ENCODE measurements at places on chromosomes 2 and 18.

DNA sequence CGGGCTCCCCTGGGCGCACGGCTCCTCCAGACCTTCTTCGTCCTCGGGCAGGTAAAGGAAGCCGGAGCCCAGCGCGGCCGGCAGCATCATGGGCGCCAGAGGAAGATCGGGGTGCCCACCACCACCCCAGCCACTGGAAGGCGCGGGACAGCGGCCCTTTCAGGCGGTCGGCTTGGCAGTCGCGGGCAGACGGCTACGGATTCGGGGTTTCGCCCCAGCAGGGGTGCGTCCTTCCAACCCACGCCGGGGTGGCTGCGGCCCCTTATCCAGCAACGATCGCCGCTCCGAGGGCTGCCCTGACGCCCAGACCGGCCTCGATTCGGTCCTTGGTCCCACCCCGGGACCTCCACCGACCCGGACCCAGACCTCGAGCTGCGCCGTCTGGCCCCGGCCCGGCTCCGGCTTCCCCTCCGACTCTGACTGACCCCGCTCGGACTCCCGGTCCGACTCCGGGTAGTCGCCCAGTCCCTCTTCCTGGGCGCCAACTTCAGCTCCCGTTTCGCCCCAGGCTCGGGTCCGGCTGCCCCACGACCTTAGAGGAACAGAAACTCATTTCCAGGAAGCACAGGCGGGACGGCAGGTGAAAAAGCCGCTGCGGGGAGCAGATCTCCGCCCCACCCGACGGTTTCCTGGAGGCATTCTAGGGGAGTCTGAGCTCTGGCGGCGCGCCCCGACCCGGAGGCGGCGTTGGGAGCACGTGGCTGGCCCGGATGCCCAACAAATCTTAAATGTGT, 30.2 kb upstream of the SSB start:
- no peak for DNase-seq

DNA sequence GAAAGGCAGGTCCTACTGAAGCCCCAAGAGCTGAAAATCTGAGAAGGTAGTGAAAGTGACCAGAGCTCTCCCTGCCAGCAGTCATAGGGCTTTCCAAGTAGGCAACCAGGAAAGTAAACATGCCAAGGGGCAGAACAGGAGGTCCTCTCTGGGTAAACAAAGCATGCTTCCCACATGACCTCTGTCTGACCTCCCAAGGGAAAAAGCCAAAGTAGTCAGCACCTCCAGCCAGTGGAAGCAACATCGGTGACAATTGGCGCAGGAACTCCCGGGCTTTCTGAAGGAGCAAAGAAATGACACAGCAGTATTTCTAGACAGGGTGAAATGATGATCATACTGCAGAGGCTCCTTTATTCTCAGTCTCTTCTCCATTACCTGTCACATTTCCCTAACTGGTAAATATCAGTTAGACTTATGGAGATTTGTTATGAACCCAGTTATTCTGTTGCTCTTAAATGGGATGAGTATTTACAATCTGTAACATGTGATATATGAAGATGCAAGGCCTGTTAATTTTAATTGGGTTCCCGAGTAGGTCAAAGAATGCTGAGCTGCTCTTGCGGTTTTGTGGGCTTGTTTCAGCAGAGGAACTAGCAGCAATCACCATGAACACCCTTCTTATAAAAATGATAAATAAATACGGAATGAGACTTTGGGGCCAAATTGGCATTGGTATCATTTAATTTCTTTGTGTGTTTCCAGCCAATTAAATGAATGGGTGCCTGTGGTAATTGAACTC, 321.0 kb downstream of the RND3 start:
- no peak for DNase-seq

DNA sequence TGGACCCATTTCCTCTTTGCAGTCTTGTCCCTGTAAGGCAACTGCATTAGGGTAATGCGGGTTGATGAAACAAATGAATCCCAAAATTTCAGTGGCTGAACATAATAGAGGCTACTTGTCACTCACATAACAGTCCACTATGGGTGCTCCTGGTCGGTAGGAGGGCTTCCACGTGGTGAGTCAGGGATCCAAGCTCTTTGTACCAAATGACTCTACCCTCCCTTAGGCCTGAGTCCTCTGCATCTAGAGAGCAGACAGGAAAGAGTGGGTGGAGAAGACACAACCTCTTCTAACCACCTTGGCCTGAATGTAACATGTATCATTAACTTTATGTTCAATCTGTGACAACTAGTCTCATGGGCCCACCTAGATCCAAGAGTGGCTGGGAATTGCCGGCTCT, 86.2 kb upstream of the HAAO start:
- no peak for DNase-seq

DNA sequence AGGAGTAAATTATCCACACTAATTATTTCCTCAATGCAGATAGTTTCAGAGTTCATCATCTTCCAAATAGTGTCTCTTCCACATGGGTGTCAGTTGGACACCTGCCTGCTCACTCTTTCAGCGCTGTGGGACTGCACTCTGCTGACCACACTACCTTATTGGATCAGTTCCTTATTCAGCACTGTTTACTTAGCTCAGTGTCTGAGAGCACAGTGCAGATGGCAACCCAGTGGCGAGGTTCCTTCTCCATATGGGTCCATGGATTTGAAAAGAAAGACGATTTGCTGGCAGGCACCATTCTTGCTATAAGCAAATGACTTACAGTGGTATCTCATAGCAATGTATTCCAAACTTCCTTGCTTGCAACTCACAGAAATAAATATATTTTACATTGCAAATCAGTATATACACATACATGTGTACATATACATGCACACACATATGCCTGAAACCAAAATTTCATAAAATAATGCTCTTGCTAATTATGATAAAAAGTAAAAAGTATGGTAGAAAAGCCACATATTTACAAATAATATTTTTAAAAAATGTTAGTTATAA, 354.8 kb downstream of the INSIG2 start:
- no peak for DNase-seq

DNA sequence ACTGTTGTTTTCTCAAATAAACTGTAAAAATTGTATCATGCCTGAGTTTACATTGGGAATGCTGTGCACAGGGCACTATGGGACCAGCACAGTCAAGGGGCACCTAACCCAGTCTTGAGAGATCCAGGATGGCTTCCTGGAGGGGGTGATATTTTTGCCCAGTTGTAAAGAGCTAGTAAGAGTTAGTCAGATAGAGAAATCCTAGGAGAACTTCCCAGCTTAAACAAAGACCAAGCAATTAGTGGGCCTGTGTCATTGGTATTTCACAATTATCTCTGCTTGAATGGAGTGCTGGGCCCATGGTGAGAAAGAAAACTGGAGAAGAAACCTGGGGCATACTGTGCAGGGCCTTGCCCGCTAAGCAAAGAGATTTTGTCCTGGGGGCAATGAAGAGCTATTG, 12.2 kb downstream of the XDH start:
- no peak for DNase-seq

DNA sequence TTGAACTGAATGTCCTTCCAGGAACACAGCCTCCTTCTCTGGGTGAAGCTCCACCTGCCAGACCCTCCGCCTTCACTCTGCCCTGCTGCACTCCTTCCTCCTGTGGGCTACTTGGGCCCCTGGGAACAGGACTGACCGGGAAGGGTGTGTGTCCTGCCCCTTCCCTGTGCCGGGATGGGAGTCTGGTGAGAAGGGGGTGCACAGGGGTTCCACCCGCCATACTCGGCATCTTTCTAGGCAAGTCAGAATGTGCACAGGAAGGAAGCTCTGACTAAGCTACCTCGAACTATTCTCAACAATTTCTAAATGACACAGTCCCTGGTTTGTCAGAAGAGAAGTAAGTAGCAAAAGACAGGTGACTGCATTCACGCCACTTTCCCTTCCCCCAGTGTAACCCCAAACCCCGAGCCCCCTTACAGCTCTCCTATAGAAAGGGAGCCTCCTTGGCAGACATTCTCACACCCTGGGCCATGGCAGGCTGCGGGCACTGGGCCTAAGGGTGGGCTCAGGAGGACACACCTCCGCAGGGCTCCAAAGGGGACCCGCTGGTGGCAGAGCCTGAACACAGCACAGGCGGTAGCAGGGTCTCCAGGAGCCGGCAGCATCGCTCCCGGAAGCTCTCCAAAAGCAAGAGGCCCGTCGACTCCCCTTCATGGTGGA, 184.1 kb downstream of the HDAC4 start:
- DNase-seq: no peak

- no peak for DNase-seq
These were observed 193.6 kb downstream of the CD226 start for GRCh38 chr18:69754108-69754507.

- DNase-seq: no peak
These were observed 177.9 kb upstream of the NABP1 start for GRCh38 chr2:191499874-191500565.

DNA sequence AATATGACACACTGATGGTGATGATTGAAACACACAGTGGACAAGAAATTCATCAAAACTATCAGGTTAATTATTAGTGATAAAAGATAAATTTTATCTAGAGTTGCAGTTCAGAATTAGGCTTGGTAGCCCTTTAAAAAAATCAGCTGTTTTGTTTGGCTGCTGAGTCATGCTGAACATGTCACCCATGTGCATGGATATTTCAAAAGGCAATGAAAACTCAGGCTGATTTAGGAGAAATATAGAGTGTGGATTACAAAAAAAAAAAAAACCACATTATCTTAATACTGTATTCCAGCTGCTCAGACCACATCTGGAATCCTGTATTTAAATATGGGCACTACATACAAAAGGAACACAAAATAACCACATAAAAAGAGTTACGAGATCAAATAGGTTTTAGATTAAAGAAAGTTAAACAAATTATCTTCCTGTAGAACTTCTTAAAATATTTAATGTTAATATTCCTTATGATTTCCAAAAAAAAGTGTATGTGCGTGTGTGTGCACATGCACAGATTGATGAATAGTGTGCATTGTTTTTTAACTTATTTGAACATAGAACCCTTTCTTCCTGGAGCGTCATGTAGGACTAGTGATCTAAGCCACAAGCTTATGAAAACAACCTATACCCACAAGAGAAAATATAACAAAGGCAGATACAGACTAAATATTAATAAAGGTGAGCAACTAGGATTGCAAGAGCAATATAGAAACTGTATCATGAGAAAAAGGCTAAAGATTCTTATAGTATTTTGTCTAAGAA, 186.2 kb downstream of the STK39 start:
- peak; percentile 19 for DNase-seq

All from ACHN (cell line).